CD4-positive, alpha-beta memory T cell (primary cell): ENCODE measurements at places on chromosomes 6 and 20.

GRCh38 chr20:57876163-57876562 lies 166.3 kb upstream of the PMEPA1 start:
- no peaks in the 10 kb centered on the region for H3K36me3 ChIP-seq
- no peaks in the 10 kb centered on the region for H3K4me1 ChIP-seq
- no peak for DNase-seq
- H3K27me3 ChIP-seq, result no peaks in the 10 kb centered on the region

DNA sequence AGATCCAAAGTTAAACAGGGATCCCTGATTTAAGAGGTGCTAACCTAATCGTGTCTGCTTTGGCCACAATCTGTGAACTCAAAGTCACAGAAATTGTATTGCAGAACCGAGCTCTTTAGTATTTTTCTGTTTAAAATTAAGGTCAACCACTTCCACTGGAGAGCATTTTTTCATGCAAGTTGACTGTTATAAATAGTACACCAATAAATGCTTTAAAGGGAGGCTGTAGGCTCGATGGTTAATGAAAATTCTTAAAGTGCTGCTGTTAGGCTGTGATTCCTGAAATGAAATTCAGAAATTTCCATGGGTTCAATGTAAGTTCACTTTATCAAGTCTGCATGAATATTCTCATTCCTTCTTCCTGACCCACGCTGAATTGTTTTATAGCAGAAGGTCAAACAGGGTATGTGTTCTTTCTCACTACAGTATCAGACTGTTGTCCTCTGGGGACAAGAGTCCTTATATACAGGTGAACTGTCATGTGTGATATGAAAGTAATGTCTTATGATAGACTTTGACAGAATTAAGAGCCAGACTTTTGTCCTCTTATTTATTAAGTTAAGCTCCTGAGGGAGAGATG lies 92.5 kb upstream of the HDGFL1 start:
- no peak overlapping the region for H3K27ac ChIP-seq
- no peak overlapping the region for H3K4me3 ChIP-seq
- H3K4me1 ChIP-seq, result no peaks in the 10 kb centered on the region
- no peak for DNase-seq
- no peaks in the 10 kb centered on the region for H3K36me3 ChIP-seq

DNA sequence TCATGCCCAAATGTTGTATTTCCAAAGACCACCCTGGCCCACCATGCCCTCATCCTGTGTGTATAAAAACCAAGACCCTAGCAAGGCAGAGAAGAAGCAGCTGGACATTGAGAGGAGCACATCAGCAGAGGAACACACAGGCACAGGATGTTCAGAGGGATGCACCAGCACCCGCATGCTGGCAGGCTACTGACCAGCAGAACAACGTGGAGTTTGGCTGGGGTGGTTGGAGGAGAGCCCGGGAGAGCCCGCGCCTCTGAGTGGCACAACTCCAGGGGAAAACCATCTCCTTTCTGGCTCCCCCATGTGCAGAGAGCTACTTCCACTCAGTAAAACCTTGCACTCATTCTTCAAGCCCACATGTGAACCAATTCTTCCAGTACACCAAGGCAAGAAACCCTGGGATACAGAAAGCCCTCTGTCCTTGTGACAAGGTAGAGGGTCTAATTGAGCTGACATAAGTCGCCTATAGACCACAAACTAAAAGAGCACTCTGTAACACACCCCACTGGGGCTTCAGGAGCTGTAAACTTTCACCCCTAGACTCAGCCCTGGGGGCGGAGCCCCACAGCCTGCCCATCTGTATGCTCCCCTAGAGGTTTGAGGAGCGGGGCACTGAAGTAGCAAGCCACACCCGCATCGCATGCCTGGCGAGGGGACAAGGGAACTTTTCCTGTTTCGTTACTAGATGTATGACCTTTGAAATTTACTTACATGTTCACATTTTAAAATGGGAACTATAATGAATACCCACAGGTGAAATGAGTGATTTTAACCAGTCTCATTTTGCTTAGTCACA lies 831.5 kb upstream of the CITED2 start:
- H3K27ac ChIP-seq, result no peak overlapping the region
- H3K4me1 ChIP-seq, result no peaks in the 10 kb centered on the region
- H3K4me3 ChIP-seq, result no peak overlapping the region
- H3K36me3 ChIP-seq, result no peaks in the 10 kb centered on the region

- no peak overlapping the region for H3K4me3 ChIP-seq
- no peak overlapping the region for H3K27ac ChIP-seq
- no peak for DNase-seq
Measured at GRCh38 chr6:109336221-109336961, 45.9 kb downstream of the CD164 start.

GRCh38 chr20:62993856-62994494 lies 12.8 kb downstream of the BHLHE23 start:
- H3K27ac ChIP-seq, result no peak overlapping the region
- H3K4me1 ChIP-seq, result peaks cover 2% of the 10 kb centered on the region
- no peaks in the 10 kb centered on the region for H3K27me3 ChIP-seq
- no peak for DNase-seq
- H3K36me3 ChIP-seq, result no peaks in the 10 kb centered on the region

DNA sequence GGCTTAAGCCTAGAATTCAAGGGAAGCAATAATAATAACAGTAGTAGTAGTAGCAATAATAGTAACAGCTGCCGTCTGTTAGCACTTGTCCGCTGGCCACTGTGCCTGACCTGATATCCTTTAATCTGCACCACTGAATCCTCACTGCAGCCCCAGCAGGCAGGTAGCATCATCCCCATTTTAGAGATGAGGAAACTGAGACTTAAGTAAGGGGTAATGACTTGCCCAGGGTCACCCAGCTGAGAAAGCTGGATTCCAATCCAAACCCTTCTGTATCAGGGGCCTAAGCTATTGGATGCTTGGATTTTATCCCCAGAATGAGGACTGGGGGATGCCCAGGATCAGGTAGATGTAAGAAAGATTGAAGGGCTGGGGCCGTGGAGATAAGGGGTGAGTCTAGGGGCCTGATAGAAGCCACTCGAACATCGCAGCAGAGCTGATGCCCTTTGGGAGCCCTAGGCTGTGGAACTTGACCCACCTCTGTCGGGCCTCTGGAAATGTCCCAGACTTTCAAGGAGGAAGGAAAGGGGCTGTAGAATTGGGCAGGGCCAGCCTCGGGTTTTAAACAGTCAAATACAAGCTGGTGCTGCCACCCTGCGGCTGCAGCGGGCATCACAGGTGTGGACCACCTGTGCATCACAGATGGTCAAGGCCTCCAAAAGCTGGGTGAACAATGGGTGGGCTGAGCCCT lies 102.1 kb upstream of the MYL9 start:
- no peaks in the 10 kb centered on the region for H3K4me1 ChIP-seq
- H3K4me3 ChIP-seq, result no peak overlapping the region
- DNase-seq, result peak; percentile 36
- no peak overlapping the region for H3K27ac ChIP-seq
- no peaks in the 10 kb centered on the region for H3K36me3 ChIP-seq
- no peaks in the 10 kb centered on the region for H3K27me3 ChIP-seq

GRCh38 chr20:17617868-17618672 lies 48.2 kb downstream of the DSTN start:
- H3K4me1 ChIP-seq, result no peaks in the 10 kb centered on the region
- no peaks in the 10 kb centered on the region for H3K27me3 ChIP-seq
- no peak overlapping the region for H3K4me3 ChIP-seq
- H3K36me3 ChIP-seq, result peaks cover 4% of the 10 kb centered on the region

DNA sequence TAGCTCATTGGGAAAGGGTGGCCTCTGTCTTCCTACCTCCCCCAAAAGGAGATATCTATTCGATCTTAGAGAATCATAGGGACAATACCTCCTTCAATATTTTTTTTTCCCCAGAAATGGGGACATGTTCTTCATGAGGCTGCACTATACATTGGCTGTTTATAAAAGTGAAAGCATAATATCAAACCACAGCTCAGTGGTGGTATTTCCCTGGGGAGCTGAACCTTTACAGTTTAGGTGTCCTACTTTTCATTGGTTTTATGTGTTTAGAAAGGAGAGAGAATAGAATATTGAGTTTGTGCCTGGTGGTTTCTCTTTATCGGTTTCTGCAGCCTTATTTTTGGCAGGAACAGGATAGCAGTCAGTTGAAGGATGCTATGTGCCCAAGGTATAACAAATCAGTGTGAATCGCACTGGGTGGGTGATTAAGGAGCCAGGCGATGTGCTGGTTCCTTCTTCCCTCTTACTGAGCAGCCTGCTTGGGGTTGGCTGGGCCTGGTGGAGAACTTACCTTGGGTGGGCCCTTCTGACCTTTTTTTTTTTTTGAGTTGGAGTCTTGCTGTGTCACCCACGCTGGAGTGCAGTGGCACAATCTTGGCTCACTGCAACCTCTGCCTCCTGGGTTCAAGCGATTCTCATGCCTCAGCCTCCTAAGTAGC lies 25.2 kb downstream of the UST start:
- DNase-seq, result no peak
- H3K4me1 ChIP-seq, result peaks cover 44% of the 10 kb centered on the region

DNA sequence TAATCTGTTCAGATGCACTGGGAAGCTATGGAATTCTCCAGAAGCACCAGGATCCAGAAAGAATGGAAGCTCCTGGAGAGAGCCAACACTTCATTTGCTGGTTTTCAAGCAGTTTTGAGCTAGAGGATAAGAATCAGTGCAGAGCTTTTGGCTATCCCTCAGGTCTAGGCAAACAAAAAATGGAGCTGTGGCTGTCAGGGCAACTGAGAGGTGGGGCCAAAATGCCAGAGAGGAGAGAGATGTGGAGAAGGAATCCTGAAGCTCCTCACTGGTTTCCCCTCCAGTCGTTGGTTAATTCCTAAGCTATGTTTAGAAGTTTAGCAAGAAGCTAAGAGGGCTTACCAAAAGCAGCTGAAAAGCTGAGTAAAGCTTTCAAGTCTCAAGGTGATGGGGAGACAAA lies 294.2 kb upstream of the JARID2 start:
- no peak overlapping the region for H3K27ac ChIP-seq
- no peaks in the 10 kb centered on the region for H3K4me1 ChIP-seq
- H3K27me3 ChIP-seq, result no peaks in the 10 kb centered on the region
- no peak for DNase-seq

DNA sequence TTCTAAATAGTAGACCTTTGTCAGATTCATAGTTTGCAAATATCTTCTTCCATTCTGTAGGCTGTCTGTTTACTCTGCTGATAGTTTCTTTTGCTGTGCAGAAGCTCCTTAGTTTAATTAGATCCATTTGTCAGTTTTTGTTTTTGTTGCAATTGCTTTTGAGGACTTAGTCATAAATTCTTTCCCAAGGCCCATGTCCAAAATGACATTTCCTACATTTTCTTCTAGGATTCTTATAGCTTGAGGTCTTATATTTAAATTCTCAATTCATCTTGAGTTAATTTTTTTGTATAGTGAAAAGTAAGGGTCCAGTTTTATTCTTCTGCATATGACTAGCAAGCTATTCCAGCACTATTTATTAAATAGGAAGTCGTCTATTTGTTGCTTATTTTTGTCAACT lies 287.0 kb downstream of the PACRG start:
- H3K4me3 ChIP-seq, result no peak overlapping the region
- no peaks in the 10 kb centered on the region for H3K4me1 ChIP-seq
- DNase-seq, result no peak
- no peaks in the 10 kb centered on the region for H3K36me3 ChIP-seq
- H3K27ac ChIP-seq, result no peak overlapping the region

DNA sequence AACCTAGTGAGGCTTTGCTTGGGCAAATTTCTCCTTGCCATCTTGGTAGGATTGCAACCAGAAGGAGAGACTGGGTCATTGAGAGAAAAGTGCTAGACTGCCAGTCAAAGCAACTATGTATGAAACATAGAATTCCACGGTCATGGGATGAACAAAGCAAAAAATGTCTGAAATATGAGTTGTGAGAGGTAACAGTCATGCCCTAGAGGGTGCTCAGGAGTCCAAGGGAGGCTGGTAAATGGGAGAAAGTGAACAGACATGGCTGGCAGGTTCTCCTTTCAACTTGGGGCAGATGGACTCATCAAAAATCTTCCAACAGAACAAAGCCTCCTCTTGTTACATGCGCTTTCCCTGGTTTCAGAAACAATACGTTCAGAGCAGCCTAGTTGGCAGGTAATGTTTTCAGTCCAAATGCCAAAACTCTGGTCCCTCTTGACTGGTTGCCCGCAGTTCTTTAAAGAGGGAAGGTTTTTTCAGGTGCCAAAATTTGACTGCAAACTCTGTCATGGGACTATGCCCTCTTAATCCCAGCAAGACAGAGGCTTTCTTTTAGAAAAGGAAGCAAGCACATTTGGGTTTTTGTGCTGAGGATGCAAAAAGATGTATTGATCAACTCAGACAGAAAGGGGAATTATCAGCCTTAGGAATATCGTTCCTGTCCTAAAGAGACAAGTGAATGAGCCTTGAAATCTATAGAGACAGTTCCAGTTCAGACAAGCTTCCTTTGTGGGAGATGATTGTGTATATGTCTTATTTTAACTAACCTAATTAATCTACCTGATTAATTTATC lies 68.5 kb upstream of the SASH1 start:
- no peak overlapping the region for H3K27ac ChIP-seq
- H3K4me3 ChIP-seq, result no peak overlapping the region
- no peak for DNase-seq
- H3K36me3 ChIP-seq, result no peaks in the 10 kb centered on the region
- H3K27me3 ChIP-seq, result no peaks in the 10 kb centered on the region

DNA sequence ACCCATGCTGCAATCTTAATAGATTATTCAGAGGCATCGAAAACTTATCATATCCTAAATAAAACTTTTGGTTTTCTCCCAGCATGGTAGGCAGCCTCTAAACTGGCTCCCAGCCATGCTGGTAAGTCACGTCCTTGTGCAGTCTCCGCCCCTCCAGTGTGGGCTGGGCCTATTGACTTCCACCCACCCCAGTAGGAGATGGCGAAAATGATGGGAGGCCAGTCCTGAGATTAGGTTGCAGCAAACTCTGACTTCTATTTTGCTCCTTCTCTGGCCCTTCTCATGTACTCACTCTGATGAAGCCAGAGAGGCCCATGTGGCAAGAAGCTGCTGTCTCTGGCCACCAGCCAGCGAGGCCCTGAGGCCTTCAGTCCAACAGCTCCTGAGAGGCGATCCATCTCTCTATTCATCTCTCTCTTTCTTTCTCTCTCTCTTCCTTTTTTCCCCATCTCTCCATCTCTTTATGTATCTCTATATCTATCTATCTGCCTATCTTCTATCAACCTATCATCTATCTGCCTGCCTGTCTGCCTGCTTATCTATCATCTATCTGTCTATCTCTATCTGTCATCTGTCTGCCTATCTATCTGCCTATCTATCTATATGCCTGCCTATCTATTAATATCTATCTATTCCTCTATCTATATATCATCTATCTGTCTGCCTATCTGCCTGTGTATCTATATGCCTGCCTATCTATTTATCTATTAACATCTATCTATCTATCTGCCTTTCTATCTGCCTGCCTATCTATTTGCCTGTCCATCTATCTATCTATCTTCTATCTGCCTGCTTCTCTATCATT lies 52.7 kb upstream of the STX16 start:
- no peak for DNase-seq
- H3K27ac ChIP-seq, result no peak overlapping the region
- H3K4me1 ChIP-seq, result no peaks in the 10 kb centered on the region
- H3K27me3 ChIP-seq, result no peaks in the 10 kb centered on the region
- H3K4me3 ChIP-seq, result no peak overlapping the region

GRCh38 chr6:138307816-138308730 lies 69.6 kb upstream of the SMIM28 start:
- DNase-seq, result no peak
- H3K4me3 ChIP-seq, result no peak overlapping the region
- no peaks in the 10 kb centered on the region for H3K36me3 ChIP-seq
- H3K27ac ChIP-seq, result no peak overlapping the region
- H3K27me3 ChIP-seq, result no peaks in the 10 kb centered on the region

- no peaks in the 10 kb centered on the region for H3K36me3 ChIP-seq
- no peak for DNase-seq
- H3K27ac ChIP-seq, result no peak overlapping the region
- no peaks in the 10 kb centered on the region for H3K27me3 ChIP-seq
- H3K4me3 ChIP-seq, result no peak overlapping the region
- H3K4me1 ChIP-seq, result no peaks in the 10 kb centered on the region
Measured at GRCh38 chr6:148385379-148385778, 42.7 kb downstream of the SASH1 start.
